Osteoblast (primary cell): ENCODE measurements at places on chromosomes 3 and 15.

DNA sequence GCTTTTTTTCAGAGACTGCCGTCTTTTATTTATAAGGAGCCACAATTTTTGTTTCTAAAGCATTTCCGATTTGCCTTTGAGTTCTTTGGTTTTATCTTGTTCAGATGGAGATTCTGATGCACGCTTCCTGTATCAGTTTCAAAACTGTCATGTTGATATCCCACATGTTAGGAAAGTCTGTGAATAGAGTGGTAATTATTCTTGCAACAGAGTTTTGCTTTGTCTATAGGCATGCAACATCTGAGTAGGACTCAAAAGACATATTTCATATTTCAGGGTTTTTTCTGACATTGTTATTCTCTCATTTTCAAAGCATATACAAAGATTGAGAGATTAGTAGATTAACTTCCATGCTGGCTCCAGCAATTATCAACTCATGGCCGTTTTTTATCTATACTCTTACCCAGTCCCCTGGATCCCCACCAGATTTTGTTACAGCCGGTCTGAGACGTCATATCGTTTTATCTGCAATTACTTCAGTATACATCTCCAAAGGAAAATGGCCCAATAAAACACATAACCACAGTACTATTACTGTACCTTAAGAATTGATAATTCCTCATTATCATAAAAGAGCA is 22.4 kb downstream of the PAQR5 start:
- DNase-seq = no peak

DNA sequence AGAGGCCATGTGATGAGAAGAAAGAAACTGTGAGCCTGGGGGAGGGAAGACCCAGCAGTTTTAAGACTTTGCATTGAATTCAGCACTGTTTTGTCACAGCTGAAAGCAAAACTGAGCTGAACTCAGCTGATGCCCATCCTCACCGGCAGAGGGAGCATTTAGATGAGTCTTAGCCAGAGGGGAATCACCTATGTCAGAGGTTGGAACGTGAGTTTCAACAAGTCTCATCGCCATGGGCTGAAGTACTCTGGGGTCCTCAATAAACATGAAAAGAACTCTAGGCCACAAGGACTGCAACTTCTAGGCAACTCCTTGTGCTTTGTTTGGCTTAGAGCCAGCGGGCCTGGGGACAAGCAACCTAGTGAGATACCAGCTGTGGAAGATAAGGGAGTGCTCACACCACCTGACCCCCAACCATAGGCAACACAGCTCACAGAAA is 324.5 kb downstream of the TBL1XR1 start:
- no peak for DNase-seq

- peak; percentile 39 for DNase-seq
Observed at GRCh38 chr15:69793431-69793780, 304.3 kb downstream of the TLE3 start.

DNA sequence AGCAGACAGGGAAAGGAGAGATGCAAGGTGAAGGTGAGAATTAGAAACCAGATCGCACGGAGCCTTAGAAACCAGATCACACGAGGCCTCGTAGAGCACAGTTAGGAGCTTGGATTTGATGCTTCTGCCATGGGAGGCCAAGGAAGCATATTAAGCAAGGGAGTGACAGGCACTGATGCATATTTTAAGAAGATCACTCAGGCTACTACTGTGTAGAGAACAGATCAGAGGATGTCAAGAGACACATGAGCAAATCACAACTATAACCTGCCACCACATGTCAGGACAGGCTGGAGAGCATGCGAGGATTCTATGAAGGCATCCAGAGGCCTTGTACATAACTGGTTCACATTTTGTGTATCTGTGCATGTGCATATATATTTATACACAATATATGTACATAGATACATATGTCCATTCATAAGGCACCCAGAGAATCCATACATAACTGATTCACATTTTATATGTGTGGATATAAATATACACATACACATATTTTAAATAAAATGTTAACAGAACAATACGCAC is 99.6 kb upstream of the FHIT start:
- DNase-seq = peak; percentile 25

DNA sequence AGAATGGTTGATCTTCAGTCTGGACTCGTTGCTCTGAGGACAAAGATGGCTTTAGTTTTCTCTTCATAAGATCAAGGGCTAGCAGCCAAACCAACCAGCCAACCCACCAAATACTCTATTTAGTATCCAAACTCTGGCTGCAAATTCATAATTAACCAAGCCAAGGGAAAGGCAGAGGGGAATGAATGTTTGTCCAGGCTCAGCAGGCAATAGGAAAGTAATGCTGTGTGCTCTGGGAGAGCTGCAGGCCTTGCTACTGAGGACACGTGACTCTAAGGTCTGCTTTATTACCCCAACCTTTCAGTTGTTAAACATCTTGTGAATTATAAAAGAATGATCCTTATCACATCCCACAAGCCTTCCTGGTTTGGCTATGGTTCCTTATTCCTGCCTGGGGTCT is 52.3 kb upstream of the GALNT15 start:
- no peak for DNase-seq

GRCh38 chr3:65573548-65574116 is 465.1 kb downstream of the MAGI1 start:
- no peak for DNase-seq

GRCh38 chr15:71440489-71441110 is 325.3 kb downstream of the THSD4 start:
- peak; percentile 59 for DNase-seq

DNA sequence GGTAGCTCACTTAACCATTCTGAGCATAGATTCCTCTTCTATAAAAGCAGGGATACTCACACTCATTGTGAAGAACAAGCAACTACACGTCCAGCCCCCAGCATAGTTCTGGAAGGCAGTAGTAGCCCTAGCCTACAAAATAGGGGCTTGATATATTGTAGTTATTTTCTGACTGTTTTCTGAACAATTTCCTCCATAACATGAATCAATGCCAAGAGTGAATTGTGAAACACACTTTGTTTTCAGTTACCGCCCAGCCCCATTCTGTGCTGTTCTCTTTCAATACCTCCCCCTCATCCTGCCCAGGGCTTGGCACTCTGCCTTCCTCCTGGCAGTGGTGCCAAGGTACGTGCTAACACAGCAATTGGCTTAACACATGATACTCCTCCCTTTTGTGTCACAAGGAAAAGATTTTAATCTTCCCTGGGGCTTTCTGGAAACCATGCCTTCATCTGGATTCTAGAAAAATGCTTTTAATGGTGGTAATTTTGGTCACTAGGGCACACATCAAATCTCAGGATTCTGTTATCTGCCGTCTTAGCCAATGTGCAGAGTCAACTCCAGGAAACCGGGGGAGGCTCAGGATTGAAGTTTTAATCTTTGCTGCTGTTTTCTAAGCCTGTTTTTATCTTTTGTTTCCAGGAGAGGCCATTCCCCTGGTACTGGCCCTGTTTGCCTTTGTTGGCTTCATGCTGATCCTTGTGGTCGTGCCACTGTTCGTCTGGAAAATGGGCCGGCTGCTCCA is 37.2 kb downstream of the IL20RB start:
- peak; percentile 79 for DNase-seq

- DNase-seq = no peak
Observed at GRCh38 chr3:31039145-31039544, 144.7 kb upstream of the GADL1 start.

DNA sequence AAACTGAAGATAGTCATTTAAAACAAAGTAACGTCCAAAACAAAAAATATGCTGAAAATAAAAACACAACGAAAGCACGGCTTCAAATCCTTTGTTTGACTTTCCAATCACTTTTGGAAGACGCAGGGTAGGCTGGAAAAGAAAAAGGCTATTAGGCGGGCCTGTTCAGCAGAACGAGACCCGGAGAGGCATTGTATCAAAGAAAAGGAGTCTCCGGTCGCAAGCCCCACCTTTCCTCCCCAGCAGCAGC is 691 bp downstream of the SENP7 start:
- no peak for DNase-seq

DNA sequence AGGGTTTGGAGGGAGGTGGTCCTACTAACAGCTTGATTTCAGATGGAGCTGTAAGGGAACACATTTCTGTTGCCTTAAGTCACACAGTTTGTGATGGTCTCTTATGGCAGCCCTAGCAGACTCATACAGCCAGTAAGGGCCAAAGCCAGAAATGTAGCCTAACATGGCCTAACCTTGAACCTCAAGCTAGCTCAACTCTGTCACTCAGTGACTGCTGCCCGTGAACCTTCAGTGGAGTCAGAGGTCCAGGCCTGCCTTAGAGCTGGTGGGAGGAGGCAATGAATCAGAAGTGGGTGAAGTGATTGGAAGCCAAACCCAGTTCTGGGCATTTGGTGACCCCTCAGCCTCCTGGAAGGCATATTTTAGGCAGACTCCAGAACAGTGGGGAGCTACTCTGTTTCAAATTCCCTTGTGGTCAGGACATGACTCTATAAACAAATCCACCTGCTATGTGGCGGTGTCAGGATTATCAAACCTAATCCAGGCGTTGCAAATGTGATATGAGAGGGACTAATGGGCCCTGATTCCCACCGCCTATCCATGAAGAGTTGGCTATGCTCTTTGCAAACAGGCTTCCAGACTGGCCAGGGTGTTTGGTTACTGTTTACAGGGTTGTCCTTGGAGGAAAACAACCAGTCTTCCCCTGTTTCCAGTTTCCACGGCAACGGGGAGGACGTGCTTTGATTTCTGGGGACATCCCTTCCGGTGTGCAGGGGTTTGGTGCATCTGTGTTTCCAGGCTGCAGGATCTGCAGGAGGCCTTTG is 105.9 kb upstream of the AGBL1 start:
- peak; percentile 37 for DNase-seq

DNA sequence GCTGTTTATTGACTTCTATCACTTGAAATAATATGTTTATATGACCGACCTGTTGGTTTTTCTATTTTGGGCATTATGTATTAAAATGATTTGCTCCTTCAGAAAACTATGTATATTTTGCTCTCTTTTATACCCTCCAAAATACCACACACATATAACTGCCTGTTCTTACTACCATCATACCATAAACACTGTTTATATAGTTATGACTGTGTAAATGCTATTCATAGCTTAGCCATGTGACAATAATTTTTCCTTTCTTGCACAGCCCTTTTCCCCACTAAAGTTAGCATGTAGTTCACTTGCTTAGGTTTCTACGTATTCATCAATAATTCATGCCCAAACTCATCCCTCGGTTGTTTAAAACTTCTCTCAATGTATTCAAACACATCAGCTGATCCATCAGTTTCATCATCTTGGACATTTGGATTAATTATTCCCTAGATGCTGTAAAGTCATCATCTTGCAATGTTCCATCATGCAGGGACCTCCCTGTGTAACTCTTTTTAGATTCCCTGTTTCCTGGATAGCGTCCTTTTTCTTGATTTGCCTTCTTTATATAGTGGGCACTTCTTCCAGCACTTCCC is 8.2 kb upstream of the RYK start:
- peak; percentile 83 for DNase-seq

DNA sequence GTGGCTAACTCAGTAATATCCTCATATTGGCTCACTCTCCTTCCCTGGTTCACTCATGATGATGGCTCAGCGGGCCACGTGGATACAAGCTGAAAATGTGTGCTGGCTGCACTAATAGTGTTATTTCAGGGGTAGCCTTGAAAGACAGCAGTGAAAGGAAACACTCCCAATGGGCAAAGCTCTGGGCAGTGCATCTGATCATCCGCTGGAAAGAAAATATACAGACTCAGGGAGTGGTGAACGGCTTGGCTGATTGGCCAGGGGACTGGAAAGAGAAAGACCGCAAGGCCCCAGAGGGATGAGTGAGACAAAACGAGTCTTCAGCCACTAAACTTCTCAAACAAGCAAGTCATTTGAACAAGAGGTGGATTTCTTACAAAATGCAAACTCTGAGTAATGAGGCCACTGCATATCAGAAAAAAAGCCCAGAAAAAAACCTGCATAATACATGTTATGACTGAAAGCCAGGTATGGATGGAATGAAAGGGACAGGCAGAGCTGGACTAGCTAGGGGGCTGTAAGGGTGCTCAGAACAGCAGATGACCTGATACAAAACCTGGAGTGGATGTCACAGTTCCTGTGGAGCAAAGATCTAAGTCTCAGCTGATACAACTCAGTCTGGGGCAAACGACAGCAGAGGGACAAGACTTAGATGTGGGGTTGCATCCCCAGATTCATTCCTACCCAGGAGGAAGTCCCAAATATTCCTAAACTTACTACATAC is 33.3 kb downstream of the CMTM6 start:
- DNase-seq = peak; percentile 97

GRCh38 chr15:68416158-68416535 is 15.8 kb downstream of the ITGA11 start:
- DNase-seq = no peak

DNA sequence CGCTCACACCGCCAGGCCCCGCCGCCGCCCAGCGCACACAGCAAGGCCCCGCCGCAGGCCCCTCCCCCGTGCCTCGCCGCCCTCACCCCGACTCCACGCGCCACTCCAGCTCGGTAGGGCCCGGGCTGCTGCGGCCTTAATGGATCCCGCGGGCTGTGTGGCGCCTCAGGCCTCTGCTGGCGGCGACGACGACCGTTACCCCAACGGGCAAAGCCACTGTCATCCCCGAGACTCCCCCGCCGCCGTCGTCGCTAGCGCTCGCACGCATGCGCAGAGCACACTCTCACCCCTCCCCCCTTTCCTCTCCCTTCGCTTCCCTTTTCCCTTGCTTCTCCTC is at the start of gene MSL2:
Gene MSL2, minus strand, starts transcription at position 272 of the 337 bp plus-strand sequence. CDS start 1,222 bp downstream, outside the sequence.
- no peak for DNase-seq

DNA sequence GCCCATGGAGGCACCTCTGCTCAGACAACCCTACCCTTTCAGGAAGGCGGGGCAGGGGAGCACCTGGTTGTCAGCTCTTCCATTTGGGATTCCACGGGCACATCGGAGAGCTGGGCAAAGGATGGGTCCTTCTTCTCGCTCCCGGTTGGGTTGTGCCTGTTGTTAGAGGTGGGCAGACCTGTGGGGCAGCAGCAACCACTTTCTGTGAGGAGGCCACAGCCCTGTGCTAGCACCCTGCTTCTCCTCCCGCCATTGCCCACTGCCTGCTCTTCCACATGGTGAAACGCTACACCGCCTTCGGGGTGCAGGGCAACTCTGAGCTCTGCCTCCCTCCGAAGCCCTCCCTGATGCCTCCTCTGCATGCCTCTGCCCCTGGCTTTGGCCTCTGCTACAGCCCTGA is 7.0 kb upstream of the HHATL start:
- DNase-seq = no peak

- DNase-seq = no peak
Observed at GRCh38 chr3:24907106-24907505, 412.5 kb upstream of the THRB start.

DNA sequence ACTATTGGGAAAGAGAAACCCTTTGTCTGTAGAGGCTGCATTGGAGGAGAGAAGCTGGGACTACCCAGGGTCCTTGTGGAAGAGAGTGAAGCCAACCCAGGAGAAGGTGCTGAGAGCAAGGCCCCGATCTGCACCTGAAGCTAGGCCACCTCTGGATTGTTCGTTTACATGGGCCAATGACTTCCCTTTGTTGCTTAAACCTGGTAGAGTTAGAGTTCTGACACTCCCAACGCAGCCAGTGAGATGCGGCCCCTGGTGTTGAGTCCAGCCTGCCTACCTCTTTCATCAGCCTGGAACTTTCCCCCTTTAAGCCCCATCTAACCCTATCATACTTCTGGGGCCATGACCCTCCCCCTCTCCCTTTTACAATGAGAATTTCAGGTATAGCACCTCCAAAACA is 30.8 kb downstream of the CCDC13 start:
- DNase-seq = no peak
